ENCODE measurements at places on chromosomes 13 and 19.
A peak's percentile ranks its signal among the peaks of the same experiment; 100 is the strongest.

GRCh38 chr19:35127871-35128270 lies 7.0 kb downstream of the LGI4 start:
- DNase-seq: no peak

GRCh38 chr19:343941-344624 lies 513 bp downstream of the MIER2 start:
- DNase-seq: no peak

GRCh38 chr13:99220199-99220935 lies 19.7 kb downstream of the UBAC2 start:
- no peak for DNase-seq

DNA sequence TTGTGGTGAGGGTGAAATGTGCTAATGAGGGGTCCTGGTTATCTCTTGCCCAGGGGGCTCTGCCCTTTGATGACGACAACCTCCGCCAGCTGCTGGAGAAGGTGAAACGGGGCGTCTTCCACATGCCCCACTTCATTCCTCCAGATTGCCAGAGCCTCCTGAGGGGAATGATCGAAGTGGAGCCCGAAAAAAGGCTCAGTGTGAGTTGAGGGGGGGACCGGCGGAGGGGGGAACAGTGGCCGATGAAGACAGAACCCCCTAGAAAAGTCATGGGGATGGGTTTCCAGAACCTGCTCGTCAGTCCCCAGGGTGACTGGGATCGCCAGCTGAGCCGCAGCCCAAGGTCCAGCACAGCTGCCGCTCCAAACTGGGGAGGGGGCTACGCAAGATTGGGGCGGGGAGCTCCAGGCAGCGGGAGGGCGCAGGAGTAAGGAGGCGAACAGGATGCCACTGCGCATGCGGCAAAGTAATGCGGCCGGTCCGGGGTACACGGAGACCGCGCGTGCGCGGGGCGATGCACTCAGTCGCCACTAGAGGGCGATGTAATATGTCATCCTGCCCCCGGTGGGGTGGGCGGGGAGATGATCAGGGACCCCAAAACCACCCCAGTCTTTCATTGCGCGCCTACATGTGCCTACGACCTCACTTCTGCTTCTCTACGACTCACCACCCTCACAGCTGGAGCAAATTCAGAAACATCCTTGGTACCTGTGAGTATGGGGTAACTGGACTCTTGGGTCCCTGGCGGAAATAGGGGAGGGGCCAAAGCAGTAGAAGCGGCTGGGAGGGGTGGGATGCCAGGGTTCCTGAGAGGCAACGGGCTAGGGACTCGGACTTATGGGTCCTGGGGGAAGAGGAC lies 17.9 kb downstream of the BRSK1 start:
- DNase-seq: peak; percentile 71

- no peak for DNase-seq
These were observed 4.1 kb upstream of the NTN5 start for GRCh38 chr19:48676887-48677286.

DNA sequence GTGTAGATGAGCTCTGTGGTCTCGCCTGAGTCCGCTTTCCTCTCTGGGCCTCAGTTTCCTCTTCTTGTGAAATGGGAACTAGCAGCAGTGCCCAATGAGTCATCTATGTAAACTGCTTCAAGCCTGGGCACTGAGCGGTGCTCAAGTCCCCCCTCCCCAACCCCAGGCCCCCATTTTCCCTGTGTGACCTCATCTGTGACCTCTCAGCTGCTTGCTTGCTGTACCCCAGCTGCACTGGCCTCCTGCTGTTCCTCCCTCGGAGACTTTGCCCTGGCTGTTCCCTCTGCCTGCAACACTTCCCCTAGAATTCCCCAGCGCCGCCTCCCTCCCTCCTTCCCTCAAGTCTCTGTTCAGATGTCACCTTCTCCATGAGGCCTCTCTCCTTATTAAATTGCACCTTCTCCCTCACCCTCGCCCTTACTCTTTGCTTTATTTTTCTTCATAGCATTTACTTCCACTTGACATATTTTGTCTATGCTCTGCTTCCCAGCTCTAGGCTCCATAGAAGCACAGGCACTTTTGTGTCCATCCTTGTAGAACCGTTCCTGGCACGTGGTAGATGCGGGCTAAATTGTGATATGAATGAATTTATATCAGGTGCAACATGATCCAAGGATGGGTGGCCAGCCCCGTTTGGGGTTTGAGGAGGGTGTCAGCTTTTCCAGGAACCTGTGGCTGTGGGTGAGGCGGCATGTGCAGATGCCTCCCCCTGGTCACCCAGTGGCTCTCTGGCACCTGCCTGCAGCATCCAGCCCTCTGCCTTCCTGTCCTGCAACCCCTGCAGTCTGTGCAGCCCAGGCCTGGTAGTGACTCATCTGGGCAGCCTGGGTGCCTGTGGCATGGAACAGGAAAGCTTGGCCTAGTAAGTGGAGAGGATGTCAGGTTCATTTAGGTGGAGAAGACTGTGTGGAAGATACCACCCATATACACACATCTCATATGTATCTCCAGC lies 26.3 kb downstream of the SIPA1L3 start:
- peak; percentile 24 for DNase-seq

GRCh38 chr19:13002166-13002898 lies 7.1 kb downstream of the NFIX start:
- DNase-seq: peak; percentile 30

DNA sequence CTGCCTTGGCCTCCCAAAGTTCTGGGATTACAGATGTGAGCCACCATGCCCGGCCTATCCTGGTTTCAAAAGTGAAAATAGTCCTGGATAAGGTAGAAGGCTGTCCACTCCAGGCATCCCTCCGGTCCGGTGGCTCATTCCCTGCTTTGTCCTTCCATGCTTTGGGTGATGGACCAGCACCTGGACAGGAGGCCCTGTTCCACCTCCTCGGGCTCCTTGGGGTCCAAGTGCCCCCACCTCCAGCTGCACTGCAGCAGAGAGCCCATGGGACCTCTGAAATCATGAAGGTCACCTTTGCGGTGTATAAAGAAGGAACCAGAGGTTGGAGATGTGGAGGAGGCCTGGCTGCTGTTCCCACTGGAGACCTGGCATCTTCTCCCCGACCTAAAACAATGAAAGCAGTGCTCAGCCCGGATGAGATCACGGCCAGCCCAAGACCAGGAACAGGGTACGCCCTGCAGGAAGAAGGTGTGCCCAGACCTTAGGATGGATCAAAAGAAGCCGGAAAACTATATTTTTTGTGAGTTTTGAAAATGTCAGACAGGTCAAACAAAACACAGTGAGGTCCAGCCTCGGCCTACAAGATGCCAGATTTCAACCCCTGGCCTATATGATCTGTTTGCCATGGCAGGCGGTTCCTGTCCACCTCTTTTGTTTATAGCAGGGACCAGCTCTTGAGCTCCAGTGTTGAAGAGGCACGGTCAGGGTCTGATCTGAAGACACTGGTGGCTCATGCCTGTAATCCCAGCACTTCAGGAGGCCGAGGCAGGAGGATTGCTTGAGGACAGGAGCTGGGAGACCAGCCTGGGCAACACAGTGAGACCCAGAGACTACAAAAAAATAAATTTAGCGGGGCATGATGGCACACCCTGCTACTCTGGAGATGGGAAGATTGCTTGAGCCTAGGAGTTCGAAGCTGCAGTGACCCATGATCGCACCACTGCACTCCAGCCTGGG lies 5.8 kb downstream of the LSR start:
- DNase-seq: no peak

DNA sequence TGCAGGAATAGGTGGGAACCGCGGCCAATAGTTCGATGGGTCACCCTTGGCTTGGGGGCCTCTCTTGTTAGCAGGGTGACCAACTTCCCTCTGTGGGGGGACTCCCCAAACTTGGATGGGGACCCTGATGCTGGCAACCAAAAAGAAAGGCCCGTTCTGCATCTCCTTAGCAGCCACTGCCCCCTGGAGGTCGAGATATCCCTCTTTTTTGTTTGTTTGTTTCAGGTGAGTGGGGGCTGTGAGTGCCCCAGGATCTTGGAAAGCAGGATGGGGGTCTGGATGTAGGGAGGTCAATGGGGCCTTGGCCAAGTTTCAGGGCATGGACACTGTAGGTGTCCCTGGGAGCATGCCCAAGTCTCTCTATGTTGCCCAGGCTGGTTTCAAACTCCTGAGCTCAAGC lies 7.7 kb upstream of the CRTC1 start:
- no peak for DNase-seq

GRCh38 chr19:18596752-18597157 lies 8.2 kb downstream of the REX1BD start:
- DNase-seq: no peak

DNA sequence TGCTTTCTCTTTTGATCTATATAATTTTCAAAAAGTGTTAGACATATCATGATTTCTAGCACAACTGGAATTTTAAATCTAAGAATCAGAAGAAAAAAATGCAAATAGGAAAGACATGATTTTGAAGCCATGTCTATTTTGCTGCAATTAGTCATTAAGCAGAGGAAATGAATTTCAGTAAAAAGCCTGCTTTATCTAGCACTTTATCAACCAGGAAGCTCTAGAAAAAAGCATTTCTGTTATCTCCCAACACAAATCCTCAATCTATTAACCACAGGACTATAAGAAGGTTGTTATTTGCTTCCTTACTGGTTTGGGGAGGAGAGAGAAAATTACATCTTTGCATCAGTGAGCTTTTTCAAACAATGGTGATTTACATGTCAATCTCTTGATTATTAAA lies 716.7 kb downstream of the DIAPH3 start:
- no peak for DNase-seq

DNA sequence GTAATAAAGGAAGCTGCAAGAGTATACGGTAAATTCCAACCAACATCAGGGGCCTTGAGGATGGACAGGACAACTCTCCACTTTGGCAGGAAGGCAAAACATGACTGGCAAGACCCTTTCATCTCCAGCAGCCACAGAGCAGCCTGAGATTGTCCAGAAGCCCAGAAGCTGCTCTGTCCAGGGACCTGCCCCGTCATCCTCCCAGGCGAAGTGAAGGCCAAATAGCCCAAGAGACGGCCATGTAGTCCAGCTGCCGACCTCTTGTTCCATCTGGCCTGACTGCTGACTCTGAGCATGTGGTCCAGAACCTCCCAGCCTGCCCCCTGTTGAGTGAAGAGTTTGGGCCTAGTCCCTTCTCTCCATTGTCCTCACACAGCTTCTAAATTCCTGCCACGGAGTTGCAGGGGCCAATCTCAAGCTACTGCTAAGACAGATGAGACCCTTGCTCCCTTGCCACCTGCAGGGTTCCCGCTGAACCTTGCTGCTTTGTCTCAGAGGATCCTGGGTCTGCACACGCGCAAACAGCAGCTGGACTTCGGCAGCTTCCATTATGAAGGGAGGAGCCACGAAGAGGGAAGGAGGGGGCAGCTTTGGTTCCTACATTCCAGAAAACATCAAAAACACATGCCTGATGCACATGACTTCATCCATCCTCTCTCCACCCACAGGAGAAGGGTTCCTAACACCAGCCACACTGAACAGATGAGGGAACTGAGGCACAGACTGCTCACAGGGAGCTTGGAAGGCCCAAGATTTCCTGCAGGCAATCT lies 196.9 kb downstream of the KATNAL1 start:
- DNase-seq: peak; percentile 54

- DNase-seq: no peak
These were observed 456.0 kb downstream of the PCDH17 start for GRCh38 chr13:58087566-58087965.

- no peak for DNase-seq
These were observed 865 bp downstream of the ZNF382 start for GRCh38 chr19:36605877-36606478.

DNA sequence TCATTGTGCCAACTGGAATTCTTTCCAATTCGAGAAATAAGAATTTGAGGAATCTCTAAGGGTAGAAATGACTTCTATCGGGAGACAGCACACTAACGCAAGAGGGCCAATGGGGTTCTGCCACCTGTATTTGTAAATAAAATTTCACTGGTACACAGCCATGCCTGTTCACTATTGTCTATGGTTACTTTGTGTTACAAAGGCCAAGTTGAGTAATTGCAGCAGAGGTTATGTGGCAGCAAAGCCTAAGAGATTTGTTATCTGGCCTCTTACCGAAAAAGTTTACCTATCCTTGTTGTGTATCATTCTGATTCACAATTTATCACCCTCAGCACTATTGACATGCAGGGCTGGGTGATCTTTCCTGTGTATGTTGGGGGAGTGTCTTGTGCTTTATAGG lies 278.0 kb downstream of the KLF5 start:
- no peak for DNase-seq

DNA sequence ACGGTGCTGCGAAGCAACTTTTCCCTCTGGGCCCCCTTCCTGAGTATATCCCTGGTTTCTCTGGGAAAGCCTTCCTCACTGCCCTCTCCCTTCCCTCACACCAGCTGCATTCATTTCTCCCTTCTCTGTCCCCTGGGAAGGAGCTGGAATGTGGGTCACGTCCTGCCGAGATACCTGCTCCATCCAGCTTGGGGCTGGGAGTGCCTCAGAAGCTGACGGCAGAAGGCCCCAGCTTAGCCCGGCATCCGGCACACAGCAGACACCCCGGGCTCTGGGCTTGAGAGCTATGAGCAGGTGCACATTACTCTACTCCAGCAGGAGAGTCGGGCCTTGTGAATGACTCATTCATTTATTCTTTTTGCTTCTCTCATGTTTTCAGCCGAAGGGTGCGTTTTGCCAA lies 170.6 kb downstream of the TEX29 start:
- DNase-seq: no peak

DNA sequence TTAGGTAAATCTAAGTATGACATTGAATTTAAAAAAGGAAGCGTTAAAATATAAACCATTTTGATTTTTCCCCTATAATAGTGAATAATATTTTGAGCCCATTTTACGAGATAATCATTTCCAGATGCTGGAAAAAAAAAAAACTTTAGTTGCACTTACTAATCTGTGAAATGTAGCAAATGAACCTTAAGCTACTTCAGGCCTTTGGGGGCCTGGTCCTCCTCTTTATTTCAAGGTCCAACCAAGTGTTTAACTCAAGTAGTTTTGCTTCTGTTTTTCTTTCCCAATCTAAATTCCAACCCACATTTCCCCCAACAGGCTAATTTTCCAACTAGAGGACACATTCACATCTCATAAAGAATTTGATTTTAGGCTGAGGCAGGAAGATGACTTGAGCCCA lies 101.2 kb downstream of the TNFRSF19 start:
- peak; percentile 74 for DNase-seq

- DNase-seq: no peak
These were observed 16.5 kb downstream of the SIGLEC7 start for GRCh38 chr19:51158474-51159129.

- DNase-seq: peak; percentile 89
These were observed 139.0 kb downstream of the FLT1 start for GRCh38 chr13:28355822-28356371.

DNA sequence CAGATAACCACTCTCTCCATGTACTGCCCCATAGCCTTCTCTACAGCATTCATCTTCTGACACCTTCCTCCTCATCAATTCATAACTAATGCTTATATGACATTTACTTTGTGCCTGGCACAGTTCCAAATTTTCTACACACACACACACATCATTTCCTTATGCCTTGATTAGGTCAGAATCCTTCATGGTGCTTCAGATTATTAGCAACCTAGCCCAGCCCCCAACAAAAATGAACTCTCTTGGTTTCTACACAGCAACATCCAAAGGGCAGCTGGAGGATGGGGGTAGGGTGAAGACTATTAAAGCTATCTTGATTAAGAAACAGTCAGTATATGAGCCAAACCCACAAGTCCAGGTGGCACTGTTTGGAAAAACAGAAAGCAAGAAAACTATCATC lies 3.7 kb downstream of the RUBCNL start:
- DNase-seq: no peak

Data from fibroblast of skin of abdomen (primary cell).